Left colon (tissue), 2 donors: ENCODE measurements at places on chromosomes 16 and 17.

- DNase-seq: no peak
Observed at GRCh38 chr17:78079253-78079652, 49.3 kb downstream of the TMC6 start.

GRCh38 chr16:10171221-10171620 is 11.0 kb downstream of the GRIN2A start:
- no peak for DNase-seq

DNA sequence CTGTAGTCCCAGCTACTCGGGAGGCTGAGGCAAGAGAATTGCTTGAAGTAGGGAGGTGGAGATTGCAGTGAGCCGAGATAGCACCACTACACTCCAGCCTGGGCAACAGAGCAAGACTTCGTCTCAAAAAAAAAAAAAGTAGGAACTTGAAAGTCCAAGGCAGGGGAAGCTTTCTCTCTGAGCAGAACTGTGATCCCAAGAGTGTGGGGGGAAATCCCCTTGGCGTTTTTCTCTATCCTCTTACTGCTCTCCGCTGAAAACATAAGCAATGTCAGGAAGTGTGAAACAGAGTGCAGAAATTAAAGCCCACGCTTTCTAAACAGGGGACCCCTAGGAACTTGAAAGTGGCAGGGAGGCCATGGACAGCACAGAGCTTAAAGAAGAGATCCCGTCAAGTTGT is 9.8 kb upstream of the CMTM3 start:
- DNase-seq: no peak

DNA sequence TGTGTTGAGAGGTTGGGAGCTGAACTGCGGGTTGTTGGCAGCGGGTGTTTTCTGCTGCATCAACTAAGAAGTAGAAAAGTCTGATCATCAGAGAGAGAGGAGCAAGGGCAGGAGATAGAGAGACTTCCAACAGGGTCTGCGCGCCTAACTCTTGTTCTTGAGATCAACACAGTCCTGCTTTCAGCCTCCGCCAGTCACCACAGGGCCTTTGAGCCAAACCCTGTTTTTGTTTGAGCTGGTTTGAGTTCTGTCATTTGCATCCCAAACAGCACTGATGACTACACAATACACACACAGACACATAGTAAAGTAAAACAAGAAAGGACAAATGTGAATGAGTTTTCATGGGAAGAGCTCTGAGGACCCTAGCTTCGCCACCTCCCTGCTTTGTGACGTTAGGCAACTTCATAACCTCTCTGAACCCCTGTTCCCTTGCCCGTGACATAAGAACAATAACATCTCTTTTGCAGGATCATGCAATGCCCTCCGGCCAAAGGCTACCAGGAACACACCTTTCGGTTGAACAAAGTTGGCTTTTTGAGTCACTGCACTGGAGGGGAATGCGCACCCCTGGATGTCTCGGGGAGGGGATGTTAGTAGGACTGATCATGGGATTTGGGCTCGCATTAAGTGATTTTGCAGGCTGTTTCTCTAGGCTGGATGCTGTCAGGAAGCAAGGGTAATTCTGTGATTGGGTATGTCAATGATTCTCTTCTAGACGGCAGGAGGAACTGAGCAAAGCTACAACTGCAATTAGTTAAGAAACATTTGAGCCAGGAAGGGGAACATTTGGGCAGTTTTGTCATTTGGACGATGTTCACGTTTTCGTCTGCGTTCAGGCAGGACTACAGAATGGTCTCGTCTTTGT is 92.3 kb downstream of the C16orf78 start:
- DNase-seq: no peak

DNA sequence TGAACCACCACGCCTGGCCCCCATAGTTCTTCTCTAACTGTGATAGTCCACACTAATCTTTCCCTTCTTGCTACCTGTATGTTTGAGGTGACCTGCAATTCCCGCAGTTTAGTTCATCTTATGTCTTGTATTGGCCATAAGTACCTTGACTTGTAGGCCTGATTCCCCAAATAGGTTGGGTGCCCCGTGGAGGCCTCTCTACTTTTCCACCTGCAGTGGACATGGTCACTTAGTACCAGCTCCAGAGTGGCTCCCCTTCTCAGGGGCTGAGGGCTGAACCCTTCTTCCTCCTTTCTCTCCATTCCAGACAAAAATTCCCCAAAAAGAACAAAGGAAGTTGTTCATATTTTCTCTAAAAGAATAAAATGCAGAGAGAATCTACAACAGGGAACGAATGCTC is 33.5 kb upstream of the CES5A start:
- no peak for DNase-seq
